ENCODE measurements at places on chromosomes 12 and 14. TPM values are rescaled to one million over a fixed set of nuclear protein-coding genes. Genes with fewer than 3 reads are reported as not detected.
A peak's percentile ranks its signal among the peaks of the same experiment; 100 is the strongest.

CMTM5 gene
- total RNA-seq = 0.49 TPM

OTUB2 gene
- total RNA-seq = 2.5 TPM

GDF11 gene
- total RNA-seq = 4.7 TPM

DNA sequence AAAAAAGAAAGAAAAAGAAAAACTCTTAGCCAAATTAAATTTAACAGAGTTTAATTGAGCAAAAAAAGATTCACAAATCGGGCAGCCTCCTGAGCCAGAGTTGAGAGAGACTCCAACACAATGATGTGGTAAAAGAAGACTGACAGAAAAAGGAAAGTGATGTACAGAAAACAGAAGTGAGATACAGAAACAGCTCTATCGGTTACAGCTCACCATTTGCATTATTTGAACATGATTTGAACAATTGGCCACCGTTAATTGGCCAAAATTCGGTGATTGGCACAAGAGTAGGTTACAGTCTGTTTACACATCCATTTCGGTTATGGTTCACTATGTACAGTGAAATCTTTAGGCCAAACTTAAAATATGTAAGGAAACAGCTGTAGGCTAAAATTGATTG is 117.7 kb downstream of the SPTSSA start:
- no peak for DNase-seq

GRCh38 chr14:99829450-99829849 is 36.2 kb downstream of the EML1 start:
- DNase-seq = no peak

- no peak for DNase-seq
Observed at GRCh38 chr12:113066813-113067400, 10.4 kb downstream of the DTX1 start.

DNA sequence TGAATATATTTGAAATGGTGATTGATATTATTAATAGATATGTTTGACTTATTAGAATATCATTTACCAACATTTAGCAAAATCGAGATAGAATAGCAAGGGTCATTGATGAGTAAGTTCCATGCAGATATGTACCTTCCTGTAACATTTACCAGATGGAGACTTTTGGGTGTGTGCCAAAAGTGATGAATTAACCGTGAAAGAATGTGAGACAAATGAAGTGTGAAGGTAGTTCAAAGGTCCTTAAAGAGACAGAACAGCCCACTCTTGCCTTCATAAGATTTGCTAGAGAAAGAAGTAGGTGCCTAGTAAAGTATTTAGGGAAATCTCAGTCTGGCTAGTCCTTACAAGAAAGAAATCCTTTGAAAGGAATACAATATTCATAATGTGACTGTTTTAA is 45.5 kb downstream of the FGD4 start:
- DNase-seq = peak; percentile 67

GRCh38 chr14:101862711-101863110 is 101.2 kb downstream of the PPP2R5C start:
- DNase-seq = peak; percentile 9

DNA sequence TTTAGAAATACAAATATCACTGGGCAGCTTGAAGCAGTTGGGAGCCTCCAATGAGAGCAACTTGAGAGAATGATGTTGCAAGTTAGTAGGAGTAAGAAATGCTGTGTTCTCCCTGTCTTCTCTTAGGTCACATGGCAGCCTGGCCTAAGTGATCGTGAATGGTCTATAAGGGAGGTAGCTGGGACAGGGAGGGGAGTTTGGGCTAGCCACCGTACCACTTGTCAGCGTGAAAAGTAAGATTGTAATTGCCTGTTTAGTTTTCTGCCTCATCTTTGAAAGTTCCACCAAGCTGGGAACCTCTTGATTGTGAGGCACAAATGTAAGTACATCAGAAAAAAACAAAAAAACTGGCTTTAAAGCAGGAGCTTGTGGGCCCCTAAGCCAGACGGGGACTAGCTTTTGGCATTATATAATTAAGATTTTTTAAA is 36.4 kb downstream of the MDM2 start:
- DNase-seq = no peak

DNA sequence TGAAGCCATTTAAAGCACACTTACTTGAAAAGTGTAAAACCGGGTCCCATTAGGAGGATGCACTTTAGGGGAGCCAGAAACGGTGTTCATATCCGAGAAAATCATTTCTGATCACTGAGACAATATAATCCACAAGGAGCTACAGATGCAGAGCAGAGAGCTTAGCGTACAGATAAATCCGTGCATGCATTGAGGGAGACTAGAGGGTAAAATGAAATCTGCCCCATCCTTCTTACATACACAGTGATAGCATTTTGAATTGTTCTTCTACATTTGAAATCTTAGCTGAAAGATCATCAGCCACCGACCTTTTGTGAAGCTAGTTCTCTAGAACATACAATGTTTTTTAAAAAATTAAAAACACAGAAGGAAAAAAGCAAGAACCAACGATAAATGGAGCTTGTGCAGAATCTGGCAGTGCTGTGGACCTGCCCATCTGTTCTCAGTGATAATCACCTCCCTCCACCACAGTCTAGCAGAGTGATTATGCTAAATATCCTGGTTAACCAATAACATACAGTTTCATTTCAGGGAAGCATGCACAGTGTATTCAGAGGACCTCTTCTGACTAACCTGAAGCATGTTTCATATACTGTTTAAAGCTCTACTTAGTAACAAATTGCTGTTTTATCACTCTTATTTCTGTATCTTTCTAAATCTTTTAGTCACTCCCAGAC is 161.1 kb downstream of the PPFIA2 start:
- no peak for DNase-seq

- DNase-seq = no peak
Observed at GRCh38 chr12:52300796-52301691, 9.7 kb upstream of the KRT81 start.
